MG63 (cell line): ENCODE measurements at places on chromosomes 2 and 18. TPM values are rescaled to one million over a fixed set of nuclear protein-coding genes. Genes with fewer than 3 reads are reported as not detected.

- no peak for DNase-seq
Measured at GRCh38 chr2:162559194-162559593, 215.3 kb downstream of the GCA start.

DNA sequence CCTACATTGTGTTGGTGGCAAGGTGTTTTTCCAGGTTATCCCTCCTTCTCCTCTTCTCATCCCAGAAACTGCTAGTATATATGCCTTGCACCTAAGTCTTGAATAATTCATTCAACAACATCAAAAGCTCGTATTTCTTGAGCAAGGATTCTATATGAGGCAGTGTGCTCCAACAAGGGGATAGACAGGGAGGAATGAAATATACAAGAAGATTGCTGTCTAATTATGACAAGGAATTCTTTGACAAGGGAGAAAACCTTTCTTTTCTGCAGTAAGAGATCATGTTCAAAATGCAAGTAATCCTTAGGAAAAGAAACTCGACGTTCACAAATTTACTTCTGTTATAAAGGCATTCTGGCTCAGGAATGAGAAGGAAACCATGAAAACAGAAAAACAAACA, 788.6 kb downstream of the TDRD15 start:
- no peak for DNase-seq

- DNase-seq: no peak
Measured at GRCh38 chr2:172571245-172571644, 15.4 kb downstream of the PDK1 start.

DNA sequence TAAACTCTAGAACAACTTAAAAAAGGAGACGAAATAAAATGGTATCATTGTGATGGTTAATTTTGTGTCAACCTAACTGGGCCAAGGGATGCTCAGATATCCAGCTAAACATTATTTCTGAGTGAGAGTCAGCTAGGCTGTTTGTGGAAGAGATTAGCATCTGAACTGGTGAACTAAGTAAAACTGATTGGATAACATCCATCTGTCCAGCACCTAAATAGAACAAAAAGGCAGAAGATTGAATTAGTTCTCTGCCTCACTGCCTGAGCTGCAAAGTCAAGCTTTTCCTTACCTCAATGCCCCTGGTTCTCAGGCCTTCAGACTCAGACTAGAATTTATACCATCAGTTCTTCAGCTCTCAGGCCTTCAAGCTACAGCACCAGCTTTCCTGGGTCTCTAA, 30.0 kb downstream of the PPP3R1 start:
- no peak for DNase-seq

GRCh38 chr2:58054264-58054663, 7.7 kb downstream of the VRK2 start:
- DNase-seq: no peak

DNA sequence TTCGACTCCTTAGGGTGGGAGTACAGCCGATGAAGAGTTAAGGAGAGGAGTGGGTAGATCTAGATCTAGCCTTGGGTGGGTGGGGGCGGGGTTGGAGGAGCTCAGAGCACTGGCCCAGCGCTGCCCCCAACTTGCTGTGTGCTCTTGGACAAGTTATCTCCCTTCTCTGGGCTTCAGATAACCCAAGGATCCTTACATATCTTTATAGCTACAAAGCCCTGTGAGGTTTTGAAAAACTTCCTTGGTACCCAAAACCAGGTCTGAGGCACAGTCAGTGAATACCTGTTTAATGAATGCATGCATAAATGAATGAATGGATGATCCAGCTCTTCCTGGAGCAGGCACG, 1.3 kb upstream of the ODC1 start:
- DNase-seq: no peak

GRCh38 chr18:8462651-8463185, 146.5 kb upstream of the RAB12 start:
- DNase-seq: no peak

DNA sequence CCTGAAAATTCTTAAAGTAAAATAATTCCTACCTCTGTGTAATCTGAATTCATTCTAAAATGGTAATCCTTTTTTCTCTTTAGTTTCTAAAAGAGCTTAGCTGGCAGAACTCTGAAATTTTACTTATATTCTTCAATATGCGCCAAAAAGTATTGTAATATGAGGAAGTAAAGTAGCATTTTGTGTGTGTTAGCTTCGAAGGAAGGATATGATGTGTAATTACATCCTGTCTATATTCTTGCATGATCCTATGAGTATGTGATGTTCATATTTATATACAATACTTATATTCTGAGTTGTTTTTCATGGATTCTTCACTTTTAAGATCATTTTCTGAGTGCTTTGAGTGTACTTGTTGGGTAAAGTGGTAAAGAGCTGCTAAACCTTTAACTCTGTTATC, 402.9 kb upstream of the PKDCC start:
- no peak for DNase-seq

Gene ZAP70
- total RNA-seq: 6.6 TPM in 1 of 2 replicates, not detected in the other
